HT-29 (cell line): ENCODE measurements at places on chromosomes 13 and 19. TPM values are rescaled to one million over a fixed set of nuclear protein-coding genes. Genes with fewer than 3 reads are reported as not detected.

URAD gene
- not detected in 2 replicates for total RNA-seq

DOCK9 gene
- total RNA-seq, result 44.2 and 51.0 TPM in 2 replicates

SYNE4 gene
- total RNA-seq, result 8.6 and 9.4 TPM in 2 replicates

RFX1 gene
- 6.0 and 6.2 TPM in 2 replicates for total RNA-seq

GRCh38 chr19:6519289-6519688 lies 11.5 kb upstream of the TNFSF9 start:
- no peak for DNase-seq

- peak; percentile 57 for DNase-seq
These were observed 91.8 kb upstream of the RAP2A start for GRCh38 chr13:97342136-97342535.
